ENCODE measurements at places on chromosomes 1 and 21.

DNA sequence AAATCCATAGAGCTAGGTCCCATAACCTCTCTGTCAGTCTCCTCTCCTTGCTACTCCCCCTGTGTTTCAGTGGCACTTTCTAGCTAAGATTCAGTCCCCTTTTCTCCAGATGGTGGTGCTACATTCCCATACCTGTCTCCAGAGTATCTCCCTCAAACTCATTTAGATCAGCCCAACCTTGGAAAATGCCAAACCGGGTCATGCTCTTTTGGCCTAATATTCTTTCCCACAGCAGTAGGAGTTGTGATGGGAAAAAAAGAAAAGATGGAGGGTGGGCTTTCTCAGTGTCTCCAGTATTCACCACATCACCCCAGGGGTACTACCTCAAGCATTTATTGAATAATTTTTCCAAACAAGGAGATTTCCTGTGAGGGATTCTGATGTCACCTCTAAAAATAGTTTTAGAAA lies 3.2 kb upstream of the RXFP4 start:
- peak; percentile 80 for DNase-seq

DNA sequence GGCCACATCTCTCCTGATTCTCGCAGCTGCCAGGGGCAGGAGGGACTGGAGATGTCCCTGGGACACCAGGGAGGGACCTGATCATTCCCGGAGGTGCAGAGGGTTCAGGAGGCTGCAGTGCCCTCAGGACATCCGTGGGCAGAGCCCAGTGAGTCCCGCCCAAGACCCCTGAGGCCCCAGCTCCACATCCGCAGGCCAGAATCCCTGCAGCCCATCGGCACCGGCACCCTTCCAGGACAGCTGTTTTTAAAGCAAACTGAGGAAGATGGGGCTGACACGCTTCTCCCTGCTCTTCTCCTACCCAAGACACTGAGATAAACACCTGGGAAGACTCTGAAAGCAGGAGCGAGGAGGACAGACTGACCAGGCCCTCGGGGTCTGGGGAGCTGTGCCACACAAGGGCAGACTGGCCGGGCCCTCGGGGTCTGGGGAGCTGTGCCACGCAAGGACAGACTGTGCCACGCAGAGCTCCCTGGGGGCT lies 25.5 kb downstream of the SLC19A1 start:
- DNase-seq = no peak

DNA sequence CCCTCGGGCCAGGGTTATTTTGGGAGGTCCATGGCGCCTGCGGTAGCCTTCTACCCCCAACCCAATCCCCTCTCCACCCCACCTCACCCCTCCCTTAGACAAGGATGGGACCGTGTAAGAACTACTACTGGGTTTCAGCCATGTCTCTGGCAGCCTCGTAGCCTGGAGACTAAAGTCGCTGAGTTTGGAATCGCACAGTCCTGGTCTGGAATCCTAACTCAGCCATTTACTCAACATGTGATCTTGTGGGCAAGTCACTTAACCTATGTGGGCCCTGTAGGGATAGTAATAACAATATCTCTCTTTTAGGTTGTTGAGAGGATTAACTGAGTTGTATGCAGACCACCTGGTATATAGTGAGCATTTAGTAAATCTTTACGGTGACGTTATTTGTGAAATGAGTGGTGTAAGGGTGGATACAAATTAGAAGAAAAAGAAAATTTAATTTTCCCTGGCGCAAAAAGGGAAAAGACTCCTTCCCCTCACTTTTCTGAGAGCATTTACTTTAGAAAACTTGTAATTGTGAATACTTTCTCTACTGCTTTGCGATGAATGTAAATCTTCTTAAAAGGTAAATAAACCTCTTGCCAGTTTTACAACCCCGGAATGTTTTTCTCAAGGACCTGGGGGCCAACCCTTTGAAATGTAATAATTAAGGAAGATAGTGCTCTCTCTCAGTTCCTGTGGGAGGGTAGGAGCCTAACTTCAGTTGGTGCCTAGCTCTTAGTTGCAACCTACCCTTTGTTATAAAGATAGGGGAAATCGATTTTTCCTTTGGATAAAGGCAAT lies 615 bp upstream of the MRPS15 start:
- peak; percentile 46 for DNase-seq

DNA sequence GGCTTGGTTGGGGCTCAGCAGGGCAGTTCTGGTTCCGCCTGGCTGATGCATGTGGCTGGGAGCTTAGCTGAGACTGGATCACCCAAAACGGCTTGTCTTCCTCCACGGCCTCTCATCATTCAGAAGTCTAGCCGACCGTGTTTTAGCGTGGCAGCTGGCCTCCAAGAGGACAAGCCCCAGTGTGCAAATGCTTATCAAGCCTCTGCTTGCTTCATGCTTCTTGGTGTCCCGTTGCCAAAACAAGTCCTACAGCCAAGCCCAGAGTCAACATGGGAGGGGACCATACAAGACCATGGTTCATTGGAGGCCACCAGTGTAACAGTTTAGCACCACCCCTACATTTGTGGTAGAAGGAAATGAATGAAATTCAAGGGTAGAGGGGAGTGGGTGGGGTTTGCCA lies 10.5 kb upstream of the KDF1 start:
- no peak for DNase-seq

- no peak for DNase-seq
Observed at GRCh38 chr1:23452011-23452411, 27.5 kb upstream of the TCEA3 start.

- DNase-seq = no peak
Observed at GRCh38 chr1:172559572-172560210, 26.7 kb downstream of the SUCO start.

DNA sequence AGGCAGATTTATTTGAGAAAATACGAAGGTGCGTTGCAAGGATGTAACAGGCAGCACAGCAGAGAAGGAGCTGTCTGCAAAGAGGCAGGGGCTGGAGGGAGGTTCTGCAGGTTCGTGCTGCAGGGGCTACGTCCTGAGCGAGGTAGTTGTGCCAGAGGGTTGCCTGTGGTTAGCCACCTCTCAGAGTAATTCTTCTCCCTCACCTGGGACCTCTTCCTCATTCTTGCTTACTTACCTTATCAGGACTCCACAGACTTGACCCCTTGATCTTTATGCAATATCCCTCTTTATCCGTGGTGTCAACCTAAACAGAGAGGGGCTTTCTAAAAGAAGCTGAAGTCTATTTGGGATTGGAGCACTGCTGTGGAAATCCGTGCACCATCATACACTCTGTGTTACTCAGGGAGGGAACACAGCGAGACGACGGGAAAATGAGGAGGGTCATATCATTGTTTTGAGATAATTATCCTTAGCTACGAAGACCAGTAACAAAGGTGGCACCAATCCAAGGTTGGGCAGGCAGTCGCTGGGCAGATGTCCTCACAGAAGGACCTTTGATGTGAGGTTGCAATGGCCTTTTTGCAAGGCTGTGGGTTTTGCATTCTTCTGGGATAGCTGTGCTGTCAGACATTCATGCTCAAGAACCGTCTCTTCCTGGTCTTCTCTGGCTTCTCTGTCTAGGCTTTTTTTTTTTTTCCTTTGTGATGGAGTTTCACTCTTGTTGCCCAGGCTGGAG lies 82.8 kb downstream of the WDR4 start:
- DNase-seq = no peak

DNA sequence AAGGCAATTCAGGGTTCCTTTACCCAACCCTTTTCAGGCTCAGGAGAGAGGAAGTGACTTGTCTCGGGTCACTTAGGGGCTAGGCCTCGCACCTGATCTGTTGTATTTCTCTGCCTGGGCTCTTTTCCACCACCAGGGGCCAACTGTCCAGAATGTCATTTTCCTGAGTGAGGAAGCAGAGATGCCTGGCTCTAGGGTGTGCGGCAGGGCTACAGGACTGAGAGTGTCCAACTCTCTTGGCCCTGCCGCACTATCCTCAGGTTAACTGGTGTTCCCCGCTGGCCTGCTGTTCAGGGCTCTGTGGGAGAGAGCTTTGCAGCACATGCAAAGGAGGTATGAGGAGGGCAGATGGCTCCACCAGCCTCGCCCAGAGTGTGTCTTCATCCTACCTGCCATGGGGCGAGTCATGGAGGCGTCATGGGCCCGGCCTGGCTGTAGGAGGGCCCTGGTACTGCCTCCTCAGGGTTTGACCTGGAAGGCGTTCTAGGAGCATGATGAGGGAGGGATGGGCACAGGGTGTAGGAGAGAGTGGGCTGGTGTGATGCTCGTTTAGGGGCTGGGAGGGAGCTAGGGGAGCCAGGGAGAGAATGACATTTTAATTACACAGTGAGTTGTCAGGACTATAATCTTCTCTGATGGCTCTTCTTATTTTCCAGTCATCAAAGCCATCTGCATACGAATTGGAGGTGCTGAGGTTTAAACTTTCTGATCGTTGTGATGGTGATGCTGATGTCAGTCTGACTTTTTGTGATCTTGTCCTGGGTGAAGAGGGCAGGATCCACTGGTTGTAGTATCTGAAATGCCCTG lies 128.3 kb downstream of the NOS1AP start:
- DNase-seq = no peak

Data from suppressor macrophage (primary cell).